ENCODE measurements at places on chromosomes 4 and X. TPM values are rescaled to one million over a fixed set of nuclear protein-coding genes. Genes with fewer than 3 reads are reported as not detected.

The NSUN7 gene
- not detected for total RNA-seq

The NEUROG2 gene
- not detected for total RNA-seq

The SSX2 gene
- total RNA-seq = not detected

The EREG gene
- total RNA-seq = not detected

The XPNPEP2 gene
- total RNA-seq = 3.6 TPM

The IBSP gene
- total RNA-seq = not detected

The VCX2 gene
- total RNA-seq = not detected

The ACE2 gene
- total RNA-seq = not detected

The HS3ST1 gene
- 2.5 TPM for total RNA-seq

The TEX13C gene
- not detected for total RNA-seq

The CLTRN gene
- not detected for total RNA-seq

The SPINK2 gene
- not detected for total RNA-seq

The TIGD4 gene
- total RNA-seq = 0.25 TPM

The ENPP6 gene
- not detected for total RNA-seq

The FGF5 gene
- total RNA-seq = 0.98 TPM

The FABP2 gene
- not detected for total RNA-seq

The HSD17B13 gene
- total RNA-seq = not detected

The CFAP99 gene
- total RNA-seq = not detected

The ATP2B3 gene
- total RNA-seq = not detected

The CT83 gene
- not detected for total RNA-seq

The PROM1 gene
- total RNA-seq = under 0.01 TPM

The HTR2C gene
- not detected for total RNA-seq

Data from fibroblast of the aortic adventitia (primary cell).